ENCODE measurements at places on chromosomes 5 and 9.
A peak's percentile ranks its signal among the peaks of the same experiment; 100 is the strongest.

- DNase-seq, result no peak
Measured at GRCh38 chr9:98211260-98211659, 18.8 kb upstream of the CORO2A start.

- peak; percentile 55 for DNase-seq
Measured at GRCh38 chr5:180784497-180785097, 18.0 kb downstream of the MGAT1 start.

- no peak for DNase-seq
Measured at GRCh38 chr9:121233906-121234831, 32.5 kb upstream of the RAB14 start.

DNA sequence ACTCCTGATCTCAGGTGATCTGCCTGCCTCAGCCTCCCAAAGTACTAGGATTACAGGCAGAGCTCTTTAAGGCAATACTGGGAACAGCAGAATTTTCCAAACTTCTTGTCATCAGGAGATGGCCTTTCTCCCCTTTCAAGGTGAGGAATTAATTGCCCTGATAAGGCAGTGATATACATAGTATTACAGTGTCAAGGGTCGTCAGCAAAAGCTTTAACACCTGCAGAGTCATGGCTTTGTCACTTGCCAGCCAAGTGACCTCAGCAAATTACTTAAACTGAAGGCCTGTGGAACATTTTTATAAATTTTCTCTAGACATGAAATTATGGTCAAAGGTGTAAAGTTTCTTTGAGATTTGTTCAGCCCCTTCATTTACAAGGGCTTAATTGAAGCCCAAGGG, 59.5 kb downstream of the FBXO38 start:
- DNase-seq, result no peak

GRCh38 chr9:112315331-112316257, 17.8 kb downstream of the PTBP3 start:
- DNase-seq, result no peak

GRCh38 chr5:180133971-180134508, 62.5 kb upstream of the RNF130 start:
- DNase-seq, result no peak

- no peak for DNase-seq
Measured at GRCh38 chr5:15106530-15107283, 235.1 kb upstream of the ANKH start.

DNA sequence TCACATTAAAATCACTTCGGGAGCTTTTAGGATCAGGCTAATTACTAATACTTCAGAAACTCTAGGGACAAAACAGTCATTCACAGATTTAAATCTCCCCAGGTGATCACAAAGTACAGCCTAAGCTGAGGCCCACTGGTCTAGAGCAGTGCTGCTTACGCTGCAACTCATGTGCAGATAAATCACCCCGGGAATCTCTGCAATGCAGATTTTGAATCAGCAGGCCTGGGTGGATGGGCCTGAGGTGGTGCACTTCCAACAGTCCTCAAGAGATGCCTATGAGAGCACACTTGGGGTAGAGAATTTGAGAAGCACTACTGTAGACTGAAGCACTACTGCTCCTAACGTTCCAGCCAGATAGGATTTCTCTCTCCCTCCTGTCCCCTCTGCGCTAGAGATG, 28.4 kb downstream of the CSF1R start:
- no peak for DNase-seq

DNA sequence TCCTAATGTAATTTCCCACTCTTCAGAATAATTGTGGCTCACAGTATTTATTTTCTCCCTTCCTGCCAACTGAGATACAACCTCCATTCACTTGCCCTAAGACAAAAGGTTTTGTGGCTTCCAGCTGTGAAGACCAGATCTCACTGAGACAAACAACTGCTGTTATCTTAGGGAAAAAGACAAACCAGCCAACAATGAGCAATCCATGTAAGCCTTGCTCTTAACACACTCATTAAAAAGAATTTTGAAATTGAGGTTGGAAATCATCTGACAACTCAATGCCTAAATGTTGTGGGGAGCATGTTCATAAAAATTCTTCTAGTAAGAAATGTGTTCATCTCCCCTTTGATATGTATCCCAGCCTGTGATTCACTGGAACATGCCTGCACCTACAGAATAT, 132.9 kb downstream of the ADAMTSL1 start:
- no peak for DNase-seq

Measured in stimulated activated CD8-positive, alpha-beta memory T cell treated with anti-CD3 and anti-CD28 coated beads, Interleukin-7, amount 100 ng/mL, for 48 hours (primary cell).